ENCODE measurements at places on chromosomes 2 and 18. TPM values are rescaled to one million over a fixed set of nuclear protein-coding genes. Genes with fewer than 3 reads are reported as not detected.

- DNase-seq, result no peak
Observed at GRCh38 chr18:26460449-26461091, 87.8 kb downstream of the KCTD1 start.

The RIT2 gene
- polyA plus RNA-seq, result not detected

The PDE1A gene
- 0.26 TPM for polyA plus RNA-seq

DNA sequence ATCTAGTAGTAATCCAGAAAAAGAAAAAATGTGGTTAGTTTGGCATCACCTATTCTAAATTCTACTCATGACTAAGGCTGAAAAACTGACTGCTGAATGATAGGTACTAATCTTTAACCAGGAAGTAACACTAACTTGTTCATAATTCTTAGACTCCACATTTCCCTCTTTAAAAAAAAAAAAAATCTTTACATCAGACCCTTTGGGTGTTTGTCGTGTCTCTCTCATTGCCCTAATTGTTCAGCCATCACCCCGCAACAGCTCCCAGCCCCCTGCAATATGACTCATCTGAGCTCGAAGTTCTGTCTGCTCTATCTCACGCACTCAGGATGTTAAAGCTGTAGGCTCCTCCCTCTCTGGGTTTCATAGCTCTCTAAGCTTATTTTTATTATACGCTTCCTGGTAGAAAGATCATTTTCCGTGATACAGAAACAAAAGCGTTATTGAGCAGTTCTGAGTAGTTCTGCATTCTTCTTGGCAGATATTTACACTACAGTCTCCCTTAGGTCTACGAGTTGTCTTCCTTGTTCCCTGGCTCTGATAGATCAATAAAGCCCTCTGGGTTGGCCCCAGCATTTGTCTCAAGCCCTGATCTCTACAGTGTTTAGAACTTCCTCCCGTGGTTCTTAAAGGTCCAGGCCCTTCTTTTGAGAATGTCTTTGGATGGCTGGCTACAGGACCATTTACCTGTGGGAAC, 95.6 kb downstream of the TNFRSF11A start:
- DNase-seq, result peak; percentile 69

The TUBA3E gene
- not detected for polyA plus RNA-seq

GRCh38 chr2:74755386-74755785, 78.5 kb upstream of the HK2 start:
- no peak for DNase-seq

DNA sequence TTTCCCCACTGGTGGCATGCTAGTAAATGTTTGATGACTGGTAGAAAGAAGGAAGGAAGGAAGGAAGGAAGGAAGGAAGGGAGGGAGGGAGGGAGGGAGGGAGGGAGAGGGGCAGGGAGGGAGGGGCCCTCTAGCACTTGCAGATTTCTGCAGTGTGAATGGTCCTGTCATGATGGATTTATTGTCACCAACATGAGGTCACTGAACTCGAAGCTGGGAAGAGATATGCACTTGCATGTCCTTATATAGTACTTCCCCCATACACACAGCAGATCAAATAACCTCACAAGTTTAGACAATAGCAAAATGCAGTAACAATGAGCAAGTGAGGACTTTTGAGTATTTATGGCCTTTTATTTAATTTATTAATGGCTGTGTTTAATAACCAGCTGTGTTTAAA, 44.5 kb upstream of the CXCR4 start:
- no peak for DNase-seq

GRCh38 chr2:47888581-47889280, 17.6 kb downstream of the FBXO11 start:
- no peak for DNase-seq

DNA sequence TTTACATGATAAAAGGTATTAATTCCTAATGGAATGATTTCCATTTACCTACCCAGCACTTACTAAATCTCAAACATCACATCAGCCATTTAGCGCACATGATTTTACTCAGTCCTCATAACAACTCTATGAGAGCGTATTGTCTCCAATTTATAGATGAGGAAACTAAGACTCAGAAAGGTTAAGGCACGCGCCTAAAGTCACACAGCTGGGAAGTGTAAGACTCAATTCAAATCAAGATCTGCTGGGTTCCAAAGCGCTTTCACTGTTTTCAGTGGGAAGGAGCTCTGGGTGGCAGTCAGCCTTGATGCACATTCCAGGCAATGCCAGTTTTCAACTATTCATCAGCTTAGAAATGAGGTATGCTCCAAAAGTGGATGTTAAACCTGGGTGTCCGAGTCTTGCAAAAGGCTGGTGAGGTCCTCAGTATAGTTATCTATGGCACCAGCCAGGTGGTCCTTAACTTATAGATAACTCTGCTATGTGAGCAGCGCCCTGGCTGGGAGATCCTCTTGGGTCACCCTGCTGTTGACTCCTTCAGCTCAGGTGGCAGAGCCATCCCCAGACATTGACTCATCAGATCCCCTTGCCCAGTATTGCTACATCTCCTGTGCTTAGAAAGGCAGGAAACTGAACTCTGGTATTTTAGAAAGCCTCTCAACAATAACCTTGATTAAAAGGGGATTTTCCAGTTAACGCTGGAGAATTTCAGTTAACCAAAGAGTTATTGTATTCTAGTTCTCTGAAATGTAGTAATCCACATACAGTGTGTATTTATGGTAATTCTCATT, 47.1 kb downstream of the SLC4A1AP start:
- DNase-seq, result no peak

The GAL3ST2 gene
- 0.41 TPM for polyA plus RNA-seq

DNA sequence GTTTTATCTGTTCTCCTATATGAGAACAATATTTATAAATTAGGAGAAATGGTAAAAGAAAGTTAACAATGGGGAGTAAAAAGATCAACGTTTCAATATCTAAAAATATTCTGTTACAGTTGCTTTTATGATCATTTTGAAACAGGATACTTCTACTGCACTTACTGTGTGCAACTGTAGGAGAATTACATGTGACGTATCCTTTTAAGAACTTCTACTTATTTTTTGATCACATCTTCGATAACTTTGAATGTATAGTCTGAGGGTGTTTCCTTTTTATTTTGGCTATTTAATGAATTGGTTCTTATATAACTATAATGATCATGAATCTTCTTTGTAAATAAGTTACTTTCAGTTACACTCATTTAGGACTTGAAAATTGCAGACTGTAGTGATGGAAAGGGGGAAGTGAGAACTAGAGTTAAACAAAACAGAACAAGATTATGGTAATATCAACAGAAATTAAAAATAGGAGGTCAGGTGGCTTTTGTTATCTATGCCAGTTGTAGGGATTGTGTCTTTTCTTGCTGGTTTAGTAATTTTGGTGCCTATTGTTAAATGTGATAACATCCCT, 109.9 kb downstream of the MSTN start:
- no peak for DNase-seq

- no peak for DNase-seq
Observed at GRCh38 chr2:8251291-8251690, 430.6 kb upstream of the ID2 start.

- DNase-seq, result no peak
Observed at GRCh38 chr18:919078-919477, 14.4 kb downstream of the ADCYAP1 start.

The AOX1 gene
- 5.4 TPM for polyA plus RNA-seq

The CHRNG gene
- not detected for polyA plus RNA-seq

- DNase-seq, result no peak
Observed at GRCh38 chr2:165843351-165843750, 49.3 kb upstream of the GALNT3 start.

GRCh38 chr2:31294196-31294595, 60.2 kb downstream of the EHD3 start:
- DNase-seq, result no peak

DNA sequence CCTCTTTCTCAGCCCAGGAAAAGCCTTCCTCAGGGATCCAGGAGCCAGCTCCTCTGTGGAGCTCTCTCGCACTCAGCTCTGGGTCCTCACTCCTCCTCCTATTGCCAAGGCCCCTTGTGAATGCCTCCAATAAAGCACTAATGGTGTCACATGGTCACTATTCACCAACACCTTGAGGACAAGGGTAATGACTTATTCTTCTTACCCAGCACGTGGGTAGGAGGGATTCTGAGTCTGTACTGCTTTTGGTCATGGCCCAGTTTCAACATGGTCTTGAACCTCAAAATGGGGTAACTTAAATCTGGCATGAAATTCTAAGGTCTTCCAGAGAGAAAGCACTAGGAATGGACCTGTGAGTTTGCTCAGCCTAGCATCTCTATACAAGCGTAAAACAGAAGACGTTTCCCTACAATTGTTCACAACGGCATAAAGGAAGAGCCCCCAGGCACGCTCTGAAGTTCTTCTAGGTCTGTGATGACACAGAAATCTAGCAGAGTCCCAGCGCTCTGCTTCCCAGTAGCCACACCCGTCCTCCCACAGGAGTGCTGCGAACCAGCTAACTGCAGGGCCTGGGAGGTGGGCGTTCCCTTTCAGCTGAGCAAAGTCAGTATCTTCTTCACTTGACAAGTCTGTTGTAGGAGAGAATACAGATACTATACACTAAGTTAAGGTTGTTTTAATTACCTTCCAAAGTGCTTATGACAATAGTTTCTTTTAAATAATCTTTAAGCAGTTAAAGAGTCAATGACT, 14.6 kb upstream of the KIDINS220 start:
- no peak for DNase-seq

The METTL21A gene
- 26.1 TPM for polyA plus RNA-seq

The CCDC148 gene
- polyA plus RNA-seq, result 0.50 TPM

GRCh38 chr2:162749994-162750393, 88.6 kb downstream of the KCNH7 start:
- DNase-seq, result no peak

The CERKL gene
- 0.30 TPM for polyA plus RNA-seq

GRCh38 chr2:45728458-45728942, 77.0 kb downstream of the PRKCE start:
- DNase-seq, result no peak

DNA sequence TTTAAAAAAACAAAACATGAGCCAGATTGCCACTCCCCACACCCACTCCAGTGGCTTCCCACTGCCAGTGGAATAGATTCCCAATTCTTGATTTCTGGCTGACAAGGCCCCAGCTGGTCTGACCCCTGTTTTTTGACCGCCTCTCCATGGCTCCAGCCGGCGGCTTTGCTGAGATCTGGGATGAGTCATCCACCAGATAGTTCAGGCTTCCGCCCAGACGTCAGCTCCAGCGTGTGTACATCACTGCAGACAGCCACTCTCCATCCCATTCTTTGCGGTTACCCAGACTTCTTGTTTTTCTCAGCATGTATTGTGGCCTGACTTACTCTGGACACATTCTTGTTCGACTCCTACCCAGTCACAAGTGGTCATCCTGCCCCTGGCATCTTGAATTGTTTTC, 227.9 kb downstream of the GBX2 start:
- DNase-seq, result peak; percentile 42

The COL4A3 gene
- polyA plus RNA-seq, result 1.5 TPM

- no peak for DNase-seq
Observed at GRCh38 chr2:157271590-157272203, 14.2 kb downstream of the GALNT5 start.

The CDH19 gene
- 0.97 TPM for polyA plus RNA-seq

DNA sequence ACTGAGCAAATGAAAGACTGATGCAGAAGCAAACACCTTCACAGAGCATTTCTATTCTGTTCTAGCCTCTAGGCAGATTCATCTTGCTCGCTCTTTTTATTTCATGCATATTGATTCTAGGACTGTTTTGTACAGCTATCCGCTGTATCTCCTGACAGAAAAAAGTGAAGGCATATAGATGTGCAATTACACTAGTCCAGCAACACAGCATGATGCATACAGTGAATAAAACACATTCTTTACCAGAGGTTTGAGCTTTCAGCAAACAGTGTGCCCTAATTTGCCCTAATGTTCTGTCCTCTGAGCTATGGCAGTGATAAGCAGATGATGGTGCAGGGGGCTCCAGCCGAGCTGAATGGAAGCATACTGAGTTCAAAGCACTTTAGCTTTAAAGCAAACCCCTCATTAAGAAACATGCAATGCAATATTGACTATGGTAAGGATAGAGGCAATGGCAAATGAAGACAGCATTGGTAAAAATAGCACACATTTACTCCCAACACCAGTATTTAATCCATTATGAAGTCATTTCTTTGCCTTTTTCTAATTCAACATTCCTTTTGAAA, 141.2 kb upstream of the RGPD4 start:
- no peak for DNase-seq

DNA sequence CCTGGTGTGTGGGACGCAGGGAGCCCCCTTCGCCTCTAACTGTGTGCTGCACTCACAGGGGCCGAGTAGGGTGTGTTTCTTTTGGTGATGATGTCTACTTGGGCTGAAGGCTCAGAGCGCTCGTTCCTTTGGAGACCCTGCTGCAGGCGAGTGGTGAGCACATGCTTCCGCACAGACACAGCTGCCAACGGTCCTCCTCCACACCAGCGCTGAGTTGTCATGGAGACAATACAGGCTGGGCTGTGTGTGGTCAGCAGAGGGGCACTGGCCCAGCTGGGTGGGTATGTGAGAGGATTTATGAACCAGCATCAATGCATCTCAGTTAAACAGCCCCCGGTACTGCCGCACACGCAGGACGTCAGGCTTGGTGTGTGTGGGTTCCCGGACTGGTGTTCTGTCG, 143.5 kb downstream of the SH3RF3 start:
- DNase-seq, result no peak

DNA sequence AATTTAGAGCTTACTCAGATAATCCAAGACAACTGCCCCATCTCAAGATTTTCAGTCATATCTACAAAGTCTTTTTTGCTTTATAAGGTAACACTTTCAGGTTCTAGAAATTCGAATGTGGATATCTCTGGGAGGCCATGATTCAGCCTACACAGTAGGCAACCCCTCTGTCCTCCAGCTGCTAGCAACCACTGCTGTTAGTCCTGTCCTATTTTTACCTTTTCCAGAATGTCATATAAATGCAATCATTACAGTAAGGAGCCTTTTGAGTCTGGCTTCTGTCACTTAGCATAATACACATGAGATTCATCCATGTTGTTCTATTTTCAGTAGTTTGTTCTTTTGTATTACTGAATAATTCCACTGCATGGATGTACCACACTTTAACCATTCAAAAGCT, 28.5 kb upstream of the MARCHF7 start:
- DNase-seq, result no peak

DNA sequence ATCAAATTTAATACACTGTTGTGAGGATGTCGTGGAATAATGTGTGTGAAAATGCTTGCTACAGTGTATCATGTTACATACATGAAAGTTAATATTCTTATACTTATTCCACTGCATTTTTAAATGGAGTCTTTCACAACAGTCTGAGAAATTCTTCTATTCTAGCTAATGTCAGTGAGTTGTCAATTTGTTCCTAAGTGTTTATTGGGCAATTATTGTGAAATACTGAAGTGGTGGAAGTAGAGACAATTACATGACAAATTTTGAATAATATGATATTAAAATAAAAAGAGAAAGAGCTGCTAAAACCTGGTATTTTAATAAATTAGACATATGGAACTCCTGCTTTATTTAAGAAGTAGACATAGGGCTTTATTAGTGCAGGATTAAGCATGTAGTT, 176.1 kb downstream of the PTPRM start:
- no peak for DNase-seq

The ASTL gene
- polyA plus RNA-seq, result not detected

GRCh38 chr2:54895730-54896129, 154.5 kb downstream of the RTN4 start:
- no peak for DNase-seq

The SEPTIN10 gene
- 93.1 TPM for polyA plus RNA-seq

DNA sequence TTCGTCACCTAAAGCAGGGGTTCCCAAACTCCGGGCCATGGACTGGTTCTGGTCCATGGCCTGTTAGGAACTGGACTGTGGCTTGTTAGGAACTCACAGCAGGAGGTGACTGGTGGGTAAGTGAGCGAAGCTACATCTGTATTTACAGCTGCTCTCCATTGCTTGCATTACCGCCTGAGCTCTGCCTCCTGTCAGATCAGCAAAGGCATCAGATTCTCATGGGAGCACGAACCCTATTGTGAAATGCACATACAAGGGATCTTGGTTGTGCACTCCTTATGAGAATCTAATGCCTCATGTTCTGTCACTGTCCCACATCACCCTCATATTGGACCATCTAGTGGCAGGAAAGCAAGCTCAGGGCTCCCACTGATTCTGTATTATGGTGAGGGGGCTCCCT, 217.0 kb downstream of the ZFP36L2 start:
- no peak for DNase-seq
